ENCODE measurements at places on chromosomes 11 and 22.

DNA sequence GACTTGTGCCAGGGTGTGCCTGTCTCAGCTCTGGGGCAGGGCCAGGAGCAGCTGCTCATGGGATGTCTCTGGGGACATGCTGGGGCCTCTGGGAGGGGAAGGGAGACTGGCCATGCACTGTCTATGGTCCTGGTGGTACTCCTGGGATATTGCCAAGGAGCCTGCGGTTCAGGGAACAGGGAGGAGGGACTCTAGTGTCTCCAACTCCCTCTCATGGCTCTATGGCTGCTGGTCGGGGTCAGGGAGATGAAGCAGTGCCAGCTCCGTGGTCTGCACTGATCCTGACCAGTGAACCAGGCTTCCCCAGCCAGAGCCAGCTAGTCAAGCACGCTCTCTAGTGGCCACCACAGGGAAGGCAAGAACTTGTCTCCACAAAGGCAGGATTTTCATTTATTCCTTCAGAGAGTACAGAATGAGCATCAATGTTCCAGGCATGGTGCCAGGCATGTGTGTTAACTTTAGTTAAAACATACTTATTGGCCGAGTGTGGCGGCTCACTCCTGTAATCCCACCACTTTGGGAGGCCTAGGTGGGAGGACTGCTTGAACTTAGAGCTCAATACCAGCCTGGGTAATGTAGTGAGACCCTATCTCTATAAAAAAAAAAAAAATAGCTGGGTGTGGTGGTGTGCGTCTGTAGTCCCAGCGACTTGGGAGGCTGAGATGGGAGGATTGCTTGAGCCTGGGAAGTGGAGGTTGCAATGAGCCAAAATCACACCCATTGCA lies 2.5 kb upstream of the BEST1 start:
- peak; percentile 89 for DNase-seq

DNA sequence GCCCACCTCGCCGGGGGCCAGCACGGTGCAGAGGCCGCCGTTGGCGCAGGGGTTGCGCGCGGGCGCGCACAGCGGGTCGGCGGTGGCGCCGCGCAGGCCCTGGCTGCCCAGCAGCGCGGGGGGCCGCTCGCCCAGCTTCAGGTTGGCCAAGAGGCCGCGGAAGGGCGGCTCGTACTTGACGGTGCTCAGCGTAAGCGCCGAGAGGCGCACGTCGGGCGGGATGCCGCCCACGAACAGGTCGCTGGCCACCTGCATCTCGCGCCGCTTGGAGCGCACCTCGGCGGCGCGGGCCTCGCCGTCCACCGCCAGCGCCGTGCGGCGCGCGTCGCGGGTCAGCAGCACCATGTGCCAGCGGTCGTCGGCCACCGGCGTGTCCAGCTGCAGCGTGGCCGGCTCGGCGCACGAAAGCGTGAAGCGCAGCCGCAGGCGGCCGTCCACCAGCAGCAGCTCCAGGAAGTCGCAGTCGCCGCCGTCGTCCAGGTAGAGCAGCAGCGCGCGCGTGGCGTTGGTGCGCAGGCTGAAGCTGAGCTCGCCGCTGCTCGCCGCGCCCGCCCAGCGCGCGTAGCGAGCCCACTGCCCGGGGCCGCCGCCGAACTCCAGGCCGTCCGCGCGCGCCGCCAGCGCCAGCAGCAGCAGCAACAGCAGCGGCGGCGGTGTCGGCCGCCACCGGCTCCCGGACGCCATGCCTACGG lies 9.8 kb downstream of the NRXN2 start:
- peak; percentile 41 for DNase-seq

DNA sequence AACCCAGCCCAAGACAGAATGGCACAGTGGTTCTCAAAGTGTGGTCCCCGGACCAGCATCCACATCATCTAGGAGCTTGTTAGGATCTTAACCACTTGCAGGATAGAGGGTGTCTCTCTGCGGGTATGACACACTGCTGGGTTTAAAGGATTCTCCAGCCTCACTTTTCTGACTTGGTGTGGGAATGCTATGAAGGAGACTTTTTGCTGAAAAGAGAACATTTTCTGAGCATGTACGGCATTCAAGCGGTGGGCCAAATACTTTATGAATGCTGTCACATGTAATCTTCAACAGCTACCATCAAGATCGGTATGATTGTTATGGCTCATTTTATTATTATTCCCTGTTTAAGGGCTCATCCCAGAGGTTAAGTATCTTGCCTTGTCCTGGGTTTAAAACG lies 1.8 kb upstream of the CD82 start:
- peak; percentile 85 for DNase-seq

- no peak for DNase-seq
Observed at GRCh38 chr22:46064228-46064965, 85.9 kb upstream of the PPARA start.

- DNase-seq: no peak
Observed at GRCh38 chr11:122201106-122201505, 85.1 kb upstream of the BLID start.

- no peak for DNase-seq
Observed at GRCh38 chr22:43128116-43128515, 15.1 kb downstream of the MCAT start.

DNA sequence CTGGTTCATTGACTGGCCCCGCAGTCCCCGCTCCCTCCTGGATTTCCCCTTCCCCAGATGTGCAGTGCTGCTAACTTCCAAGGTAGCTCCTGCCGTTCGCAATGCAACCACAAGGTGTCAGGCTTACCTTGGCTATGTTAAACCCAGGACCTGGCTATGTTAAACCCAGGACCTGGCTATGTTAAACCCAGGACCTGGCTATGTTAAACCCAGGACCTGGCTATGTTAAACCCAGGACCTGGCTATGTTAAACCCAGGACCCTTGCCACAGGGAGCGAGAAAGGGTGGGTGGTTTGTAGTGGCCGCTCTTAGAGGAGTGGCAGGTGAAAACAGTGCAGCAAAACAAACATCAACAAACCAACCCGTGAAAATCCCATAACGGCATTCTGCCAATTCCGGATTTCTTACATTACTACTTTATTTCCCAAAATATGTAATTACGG lies 2.9 kb upstream of the ADAMTS8 start:
- peak; percentile 57 for DNase-seq

DNA sequence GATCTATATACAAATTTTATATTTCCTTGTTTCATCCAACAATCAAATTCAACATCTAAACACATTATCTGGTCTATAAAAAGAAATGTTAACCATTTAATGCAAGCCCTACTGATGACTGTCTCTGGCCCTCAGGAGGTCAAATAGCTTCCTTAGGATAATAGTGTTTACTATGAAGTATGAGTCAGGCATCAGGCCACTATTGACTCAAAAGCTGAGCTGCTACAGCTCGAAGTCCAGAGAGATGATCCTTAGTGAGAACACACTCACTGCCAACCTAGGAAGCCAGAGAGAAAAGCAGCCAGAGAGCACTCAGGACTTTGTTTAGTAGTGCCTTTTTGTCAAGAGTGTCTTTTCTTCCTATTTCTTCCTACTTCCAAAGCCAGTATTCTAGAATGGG lies 171.8 kb downstream of the SOX6 start:
- DNase-seq: peak; percentile 82

DNA sequence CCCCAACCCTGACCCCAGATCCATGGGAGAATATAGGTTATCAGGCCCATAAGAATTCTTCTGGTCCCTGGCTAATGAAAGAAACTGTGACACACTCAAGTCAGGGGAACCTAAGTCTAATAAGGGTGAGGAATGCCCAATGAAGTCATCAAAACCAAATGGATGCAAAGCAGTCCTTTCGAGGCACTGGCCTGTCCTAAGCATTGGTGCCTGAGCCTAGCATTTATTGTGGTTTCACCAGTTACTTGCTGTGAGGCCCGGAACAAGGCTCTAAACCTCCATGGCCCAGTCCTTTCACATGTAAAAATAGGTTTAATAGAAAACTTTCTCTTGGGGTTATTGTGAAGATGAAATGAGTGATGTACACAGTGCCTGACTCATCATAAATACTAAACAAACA lies 712.6 kb downstream of the DLG2 start:
- no peak for DNase-seq

DNA sequence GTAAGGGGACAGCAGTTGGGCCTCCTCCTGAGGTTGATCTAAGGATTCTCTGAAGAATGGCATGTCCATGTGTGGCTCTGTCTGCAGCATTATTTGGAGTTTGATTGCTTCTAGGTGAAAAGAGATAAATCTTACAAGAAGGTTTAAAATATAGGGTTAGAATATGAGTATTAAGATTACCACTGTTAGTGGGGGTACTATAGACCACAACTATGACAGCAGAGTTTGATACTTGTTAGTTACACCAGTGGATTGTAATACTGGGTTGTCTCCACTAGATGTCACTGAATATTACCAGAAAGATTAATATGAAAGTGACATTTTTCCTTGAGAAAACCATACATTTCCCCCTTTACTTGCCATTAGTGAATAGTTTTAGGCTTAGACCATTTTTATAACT lies 47.9 kb downstream of the ZNF280B start:
- no peak for DNase-seq

GRCh38 chr22:25395915-25396314 lies 168.6 kb upstream of the GRK3 start:
- no peak for DNase-seq

DNA sequence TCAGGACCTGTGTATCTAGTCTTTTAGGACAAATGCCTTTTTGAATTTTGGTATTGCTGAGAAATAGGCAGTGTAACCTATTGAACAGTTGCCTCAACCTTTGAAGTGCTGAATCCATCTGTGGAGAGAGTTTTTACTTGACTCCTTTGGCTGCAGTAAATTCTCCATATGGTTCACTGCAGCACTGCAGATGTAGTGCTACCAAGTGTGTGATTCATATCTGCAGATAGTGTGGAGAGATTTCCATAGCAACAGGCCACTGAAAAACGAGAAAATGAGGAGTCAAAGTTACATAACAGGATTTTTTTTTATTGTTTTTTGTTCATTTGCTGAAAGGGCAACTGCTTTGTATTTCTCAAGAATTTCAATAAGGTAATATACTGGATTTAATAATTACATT lies 356.1 kb downstream of the RAB38 start:
- peak; percentile 17 for DNase-seq

- DNase-seq: no peak
Observed at GRCh38 chr11:44328138-44328660, 18.3 kb upstream of the ALX4 start.

GRCh38 chr11:9277176-9277575 lies 12.0 kb upstream of the DENND5A start:
- no peak for DNase-seq

DNA sequence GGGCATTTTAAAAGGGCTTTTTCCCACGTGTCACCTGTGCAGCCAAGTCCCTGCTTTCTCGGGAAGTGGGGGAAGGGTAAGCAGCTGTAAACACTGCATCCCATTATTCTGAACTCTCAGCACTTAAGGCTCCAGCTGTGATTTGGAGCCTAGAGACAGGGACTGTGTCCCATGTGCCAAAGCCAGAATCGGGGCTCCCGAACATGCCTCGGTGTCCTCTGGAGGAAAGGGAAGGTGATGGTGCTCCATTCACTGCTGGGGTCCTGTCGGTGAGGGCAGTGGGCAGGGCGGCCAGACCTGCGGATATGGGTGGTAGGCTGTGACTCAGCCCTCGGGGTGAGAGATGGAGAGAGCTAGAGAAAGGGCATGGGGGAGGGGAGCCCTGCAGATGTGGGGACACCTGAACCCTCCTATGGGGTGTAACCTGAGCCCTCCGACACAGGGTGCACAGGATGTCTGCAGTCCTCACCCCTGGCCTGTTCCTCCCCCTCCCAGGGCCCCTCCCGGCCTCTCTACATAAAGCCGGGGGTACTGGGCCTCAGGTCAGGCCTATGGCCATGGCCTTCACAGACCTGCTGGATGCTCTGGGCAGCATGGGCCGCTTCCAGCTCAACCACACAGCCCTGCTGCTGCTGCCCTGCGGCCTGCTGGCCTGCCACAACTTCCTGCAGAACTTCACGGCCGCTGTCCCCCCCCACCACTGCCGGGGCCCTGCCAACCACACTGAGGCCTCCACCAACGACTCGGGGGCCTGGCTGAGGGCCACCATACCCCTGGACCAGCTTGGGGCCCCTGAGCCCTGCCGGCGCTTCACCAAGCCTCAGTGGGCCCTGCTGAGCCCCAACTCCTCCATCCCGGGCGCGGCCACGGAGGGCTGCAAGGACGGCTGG lies 31.8 kb downstream of the CAPN1 start:
- DNase-seq: no peak
